GM04504 (cell line): ENCODE measurements at places on chromosomes 5 and 9.
A peak's percentile ranks its signal among the peaks of the same experiment; 100 is the strongest.

DNA sequence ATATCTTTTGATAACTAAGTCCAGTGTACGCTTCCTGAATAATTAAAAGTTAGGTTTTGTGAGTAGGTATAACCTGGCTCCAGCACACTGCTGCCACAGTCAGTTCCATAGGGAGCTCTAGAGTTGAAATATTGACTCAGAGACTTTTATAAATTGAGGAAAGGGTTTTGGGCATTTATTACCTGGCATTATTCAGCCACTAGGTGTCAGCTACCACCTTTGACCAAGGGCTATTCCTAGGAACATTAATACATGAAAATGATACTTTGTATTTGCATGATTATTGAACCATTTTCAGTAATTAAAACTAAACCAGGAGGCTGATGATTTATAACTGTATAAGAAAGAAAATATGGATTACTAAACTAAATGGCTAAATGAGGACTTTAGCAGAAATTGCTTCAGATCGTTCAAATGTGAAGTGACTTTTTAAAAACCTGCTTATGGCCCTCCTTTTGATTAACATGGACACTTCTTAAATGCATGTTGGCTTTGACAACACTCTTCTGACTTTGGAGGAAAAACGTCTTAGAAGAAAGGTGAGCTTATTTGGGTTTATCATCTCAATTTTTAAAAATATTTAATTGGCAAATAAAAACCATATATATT lies 83.0 kb downstream of the SMC2 start:
- DNase-seq: no peak

GRCh38 chr5:61277190-61277589 lies 54.9 kb upstream of the ZSWIM6 start:
- no peak for DNase-seq

GRCh38 chr9:94903961-94904421 lies 177.5 kb downstream of the AOPEP start:
- DNase-seq: peak; percentile 47

- DNase-seq: no peak
Observed at GRCh38 chr9:124344291-124345050, 70.8 kb downstream of the PSMB7 start.

- DNase-seq: no peak
Observed at GRCh38 chr5:86841000-86841644, 223.4 kb downstream of the COX7C start.

DNA sequence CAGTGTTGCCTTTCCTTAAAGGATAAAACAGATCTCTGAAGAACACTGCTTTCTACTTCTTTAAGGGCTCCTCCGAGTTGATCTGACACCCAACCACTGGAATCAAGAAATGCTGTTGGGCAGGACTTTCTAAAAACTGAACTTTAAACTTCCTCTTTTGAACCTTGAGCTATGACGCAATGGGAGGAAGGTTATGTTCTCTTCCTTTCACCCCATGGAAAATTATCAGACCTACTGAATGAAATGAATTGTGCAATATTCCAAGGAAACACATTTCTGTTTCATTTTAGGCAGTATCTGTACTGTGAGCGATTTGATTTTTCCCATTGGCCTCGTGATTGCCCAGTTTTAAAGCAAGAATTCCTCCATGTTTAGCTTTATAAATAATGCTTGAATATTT lies 206.0 kb upstream of the PRR16 start:
- no peak for DNase-seq

DNA sequence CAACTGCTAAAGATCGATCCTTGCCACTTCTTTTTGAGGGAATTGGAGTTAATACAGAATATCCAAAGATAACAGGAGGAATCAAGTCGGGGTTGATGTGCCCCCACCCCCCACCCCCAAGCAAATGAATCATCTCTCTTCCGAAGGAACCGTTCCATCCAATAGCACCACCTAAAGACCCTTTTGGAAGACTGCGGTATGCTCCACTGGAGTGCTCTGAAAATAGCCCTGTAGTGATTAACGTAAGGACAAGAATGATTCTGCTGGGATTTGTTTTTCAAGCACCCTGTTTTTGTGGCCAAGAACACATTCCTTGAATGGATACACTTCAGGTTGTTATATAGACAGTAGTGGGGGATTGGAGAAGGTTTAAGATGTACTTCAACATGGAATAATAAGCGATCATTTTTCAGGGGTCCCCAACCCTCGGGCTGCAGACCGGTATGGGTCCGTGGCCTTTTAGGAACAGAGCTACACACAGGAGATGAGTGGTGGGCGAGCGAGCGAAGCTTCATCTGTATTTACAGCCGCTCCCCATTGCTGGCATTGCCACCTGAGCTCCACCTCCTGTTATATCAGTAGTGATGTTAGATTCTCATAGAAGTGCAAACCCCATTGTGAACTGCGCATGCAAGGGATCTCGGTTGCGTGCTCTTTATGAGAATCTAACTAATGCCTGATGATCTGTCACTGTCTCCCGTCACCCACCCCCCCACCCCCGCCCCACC lies 44.5 kb upstream of the TMEM252 start:
- no peak for DNase-seq

- DNase-seq: no peak
Observed at GRCh38 chr5:89110916-89111646, 228.1 kb upstream of the MEF2C start.

GRCh38 chr5:167229751-167230150 lies 1061.7 kb upstream of the WWC1 start:
- DNase-seq: no peak

DNA sequence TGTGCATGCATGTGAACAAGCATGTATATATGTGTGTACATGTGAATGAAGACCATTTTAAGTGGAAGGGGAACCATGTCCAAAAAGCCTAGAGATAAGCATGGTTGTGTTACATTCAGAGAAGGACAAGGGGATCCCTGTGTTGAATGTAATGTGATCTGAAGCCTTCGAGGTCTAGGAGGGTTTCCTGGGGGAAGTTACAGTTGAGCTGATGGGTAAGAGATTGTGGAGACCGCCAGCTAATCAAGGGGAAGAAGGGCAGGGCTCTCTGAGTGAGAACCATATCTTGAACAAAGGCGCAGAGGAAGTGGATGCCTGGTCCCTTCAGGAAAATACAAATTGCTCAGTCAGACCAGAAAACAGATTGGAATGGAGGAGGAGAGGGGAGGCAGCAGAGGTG lies 45.5 kb upstream of the TNFSF15 start:
- no peak for DNase-seq

DNA sequence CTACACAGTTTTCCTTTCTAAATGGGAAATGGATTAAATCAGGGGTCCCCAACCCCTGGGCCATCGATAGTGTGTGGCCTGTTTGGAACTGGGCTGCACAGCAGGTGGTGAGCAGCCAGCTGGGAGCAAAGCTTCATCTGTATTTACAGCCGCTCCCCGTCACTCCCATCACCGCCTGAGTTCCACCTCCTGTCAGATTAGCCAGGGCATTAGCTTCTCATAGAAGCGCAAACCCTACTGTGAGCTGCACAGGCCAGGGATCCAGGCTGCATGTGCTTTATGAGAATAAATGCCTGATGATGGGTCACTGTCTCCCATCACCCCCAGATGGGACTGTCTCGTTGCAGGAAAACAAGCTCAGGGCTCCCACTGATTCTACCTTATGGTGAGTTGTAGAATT lies 41.2 kb upstream of the FLT4 start:
- DNase-seq: no peak

GRCh38 chr9:90009447-90009846 lies 404.6 kb downstream of the GADD45G start:
- no peak for DNase-seq
